Glutamatergic neuron (in vitro differentiated cells): ENCODE measurements at places on chromosomes 5 and 9. TPM values are rescaled to one million over a fixed set of nuclear protein-coding genes. Genes with fewer than 3 reads are reported as not detected.

The SYK gene
- total RNA-seq: 10.7 TPM

- no peak for DNase-seq
- H3K4me1 ChIP-seq: no peaks in the 10 kb centered on the region
- no peak overlapping the region for H3K27ac ChIP-seq
Measured at GRCh38 chr5:150075233-150075632, 11.1 kb downstream of the CSF1R start.

The PTPN3 gene
- total RNA-seq: 1.6 TPM

GRCh38 chr9:126395439-126396212, 69.0 kb downstream of the MVB12B start:
- peaks cover 6% of the 10 kb centered on the region for H3K4me1 ChIP-seq
- peaks cover 3% of the 10 kb centered on the region for H3K27me3 ChIP-seq
- no peak overlapping the region for H3K27ac ChIP-seq
- DNase-seq: no peak
- peaks cover 4% of the 10 kb centered on the region for H3K36me3 ChIP-seq

DNA sequence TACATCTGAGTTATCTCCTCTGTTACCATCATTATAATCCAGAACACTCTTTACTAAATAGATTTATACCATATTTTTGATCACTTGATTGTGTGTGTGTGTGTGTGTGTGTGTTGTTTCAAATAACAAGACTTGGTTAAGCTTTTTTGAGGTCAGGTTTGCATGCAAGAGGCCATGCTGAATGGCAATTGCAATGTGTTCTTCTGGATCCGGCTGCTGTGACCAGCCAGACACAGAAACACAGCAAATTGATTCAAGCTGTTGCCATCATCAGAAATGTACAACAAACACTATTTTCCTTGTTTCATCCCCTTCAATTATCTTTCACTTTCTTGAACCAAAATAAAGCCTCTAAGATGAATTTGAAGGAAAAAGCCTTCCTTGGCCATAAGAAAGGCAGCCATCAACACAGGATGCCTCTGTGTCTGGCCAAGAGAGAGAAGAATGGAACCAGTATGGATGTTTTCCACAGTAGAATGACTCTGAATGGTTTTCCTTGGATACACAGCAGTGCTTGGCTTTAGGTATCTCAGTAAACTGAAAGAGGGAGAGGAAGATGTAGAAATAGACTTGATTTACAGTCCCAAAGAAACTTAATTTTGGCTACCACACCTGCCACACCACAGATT, 53.9 kb downstream of the DPYSL3 start:
- H3K27me3 ChIP-seq: peaks cover 33% of the 10 kb centered on the region
- H3K4me3 ChIP-seq: peak overlapping the region; percentile 87
- DNase-seq: no peak
- H3K27ac ChIP-seq: peak overlapping the region; percentile 96
- peaks cover 19% of the 10 kb centered on the region for H3K4me1 ChIP-seq

The CACFD1 gene
- total RNA-seq: 45.4 TPM

DNA sequence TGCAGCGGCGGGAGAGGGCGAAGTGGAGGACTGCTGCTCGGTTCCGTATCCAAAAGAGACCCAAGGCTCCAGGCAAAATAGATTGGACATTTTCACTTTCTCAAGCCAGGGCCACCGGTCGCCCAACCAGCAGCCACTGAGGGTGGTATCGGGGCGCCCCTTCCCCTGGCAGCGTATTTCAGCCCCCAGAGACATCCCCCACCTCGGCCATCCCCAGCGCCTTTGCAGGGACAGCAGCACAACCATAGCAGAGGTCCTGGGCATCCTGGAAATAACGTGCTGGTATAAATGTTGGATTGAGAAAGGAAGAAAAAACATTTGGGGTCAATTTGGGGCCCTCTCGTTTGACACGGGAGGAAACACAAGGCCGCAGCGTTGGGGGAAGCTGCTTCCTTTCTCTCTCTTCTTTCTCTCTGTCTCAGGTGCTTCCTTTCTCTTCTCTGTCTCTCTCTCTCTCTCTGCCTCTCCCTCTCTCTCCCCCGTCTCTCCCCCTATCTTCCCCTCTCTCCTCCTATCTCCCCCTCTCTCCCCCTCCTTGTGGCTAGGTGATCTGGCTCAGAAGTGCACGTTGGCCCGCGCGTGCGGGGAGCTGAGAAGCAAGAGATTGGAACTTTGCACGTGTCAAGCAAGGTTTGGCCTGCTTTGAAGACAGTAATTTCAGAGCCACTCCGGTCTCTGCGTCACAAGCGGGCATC, 624 bp upstream of the RETREG1 start:
- no peaks in the 10 kb centered on the region for H3K36me3 ChIP-seq
- no peak for DNase-seq
- no peak overlapping the region for H3K4me3 ChIP-seq
- peak overlapping the region; percentile 56 for H3K27ac ChIP-seq
- H3K4me1 ChIP-seq: peaks cover 13% of the 10 kb centered on the region

DNA sequence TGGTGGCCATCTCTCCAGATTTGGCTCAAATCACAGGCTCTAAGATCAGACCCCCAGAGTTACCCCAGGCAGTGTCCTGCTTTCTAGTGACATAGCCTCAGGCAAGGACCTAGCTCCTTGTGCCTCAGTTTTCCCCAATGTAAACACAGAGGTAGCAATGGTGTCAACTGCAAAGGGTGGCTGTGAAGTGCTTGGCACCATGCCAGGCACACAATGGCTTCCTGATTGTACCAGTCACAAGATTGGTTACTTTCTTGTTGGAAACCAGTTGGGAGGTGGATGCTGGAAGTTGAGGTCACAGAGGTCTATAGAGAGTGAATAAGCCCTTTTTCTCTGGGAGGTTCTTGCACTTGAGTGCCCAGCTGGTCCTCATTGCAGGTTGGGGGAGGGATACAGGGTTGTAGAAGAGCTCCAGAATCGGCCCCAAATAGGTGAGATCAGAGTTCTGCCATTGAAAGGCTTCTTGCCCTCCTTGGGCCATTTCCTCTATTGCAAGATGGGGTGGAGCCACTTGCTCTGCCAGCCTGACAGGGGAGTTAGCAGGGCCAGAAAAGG, 2.3 kb downstream of the STKLD1 start:
- DNase-seq: no peak
- no peaks in the 10 kb centered on the region for H3K36me3 ChIP-seq
- H3K4me1 ChIP-seq: no peaks in the 10 kb centered on the region
- no peak overlapping the region for H3K4me3 ChIP-seq
